ENCODE measurements at places on chromosomes 6 and 20.

DNA sequence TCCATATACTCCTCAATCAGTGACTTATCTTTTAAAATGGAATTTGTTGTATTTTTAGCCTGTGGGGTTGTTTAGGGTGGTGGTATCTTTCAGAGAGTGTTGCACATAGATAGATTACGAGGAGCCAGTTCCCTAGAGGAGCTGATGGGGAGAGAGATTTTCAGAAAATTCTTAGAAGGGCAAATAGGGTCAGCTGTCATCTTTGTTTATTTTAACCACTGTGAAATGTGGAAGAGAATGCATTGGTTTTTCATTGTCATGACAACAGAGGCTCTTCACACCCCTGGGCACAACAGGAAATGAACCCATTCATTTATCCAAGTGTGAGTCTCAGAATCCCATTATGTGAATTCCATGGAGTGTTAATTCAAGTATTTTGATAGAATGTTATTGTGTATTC, 188.4 kb downstream of the JARID2 start:
- DNase-seq: no peak

DNA sequence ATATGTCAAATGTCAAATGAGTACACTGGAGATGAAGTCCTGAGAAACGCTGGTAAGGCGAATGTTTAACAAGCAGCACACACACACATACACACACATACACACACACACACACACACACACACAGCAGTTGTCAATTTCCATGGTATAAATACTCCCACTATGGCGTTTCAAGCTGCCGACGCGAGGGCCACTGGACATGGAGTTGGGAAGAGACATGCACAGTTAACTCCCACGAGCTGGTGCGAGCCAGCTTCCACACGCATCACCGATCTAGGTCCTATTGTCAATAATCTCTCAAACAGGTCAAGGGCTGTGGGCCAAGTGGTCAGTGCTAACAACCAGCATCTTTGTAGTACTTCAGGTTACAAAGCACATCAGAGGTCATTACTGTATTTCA, 58.9 kb downstream of the TRERF1 start:
- DNase-seq: no peak

DNA sequence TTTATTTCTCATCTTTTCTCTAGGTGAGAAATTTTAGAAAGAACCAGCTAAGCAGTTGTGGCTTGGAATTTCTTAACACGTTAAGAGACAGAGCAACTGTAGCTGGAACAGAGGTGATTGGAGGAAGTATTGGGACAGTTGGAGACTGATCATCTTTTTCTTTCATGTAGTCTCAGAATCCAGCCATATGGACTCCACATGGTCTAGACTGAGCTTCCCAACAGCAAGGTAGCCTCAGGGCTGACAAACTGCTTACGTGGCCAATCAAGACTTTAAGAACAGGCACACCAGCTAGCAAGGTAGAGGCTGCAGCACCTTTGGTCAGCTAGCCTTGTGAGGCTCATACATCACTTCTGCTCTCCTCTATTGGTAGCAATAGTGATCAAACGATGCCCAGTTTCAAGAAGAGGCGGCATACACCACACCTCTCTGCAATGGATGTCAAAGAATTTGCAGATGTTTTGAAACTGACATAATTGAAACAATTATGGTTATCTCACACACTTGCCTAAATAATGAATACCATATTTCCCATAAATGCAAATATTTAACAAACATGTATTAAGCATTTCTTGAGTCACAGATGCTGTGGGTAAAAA, 590.5 kb upstream of the SLC35B3 start:
- no peak for DNase-seq

DNA sequence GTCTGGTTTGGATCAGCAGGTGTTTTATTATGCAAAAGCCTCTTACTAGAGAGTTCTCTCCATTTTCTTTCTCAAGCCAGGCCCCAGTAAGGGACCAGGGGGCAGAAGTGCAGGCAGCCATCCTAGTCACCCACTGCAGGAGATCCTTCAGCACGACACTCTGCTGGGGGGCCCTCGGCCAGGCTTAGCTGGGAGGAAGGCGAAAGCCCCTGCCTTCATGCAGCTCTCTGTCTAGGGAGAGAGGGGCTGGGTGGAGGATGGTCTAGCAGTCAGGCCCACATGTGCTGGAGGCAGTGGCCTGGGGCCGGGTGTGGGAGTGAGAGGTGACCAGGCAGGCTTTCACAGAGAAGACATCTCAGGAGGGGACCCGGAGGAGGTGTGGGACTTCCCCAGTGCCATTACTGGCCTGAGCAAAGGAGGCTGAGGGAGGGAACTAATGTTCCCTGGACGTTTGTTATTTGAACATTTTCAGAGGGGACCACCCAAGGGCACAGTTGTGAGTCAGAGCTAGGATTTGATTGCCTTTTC, 33.5 kb upstream of the VSTM2L start:
- DNase-seq: no peak

GRCh38 chr6:153662982-153663381, 376.1 kb upstream of the OPRM1 start:
- no peak for DNase-seq

GRCh38 chr6:26224940-26225847, 138.0 kb downstream of the HFE start:
- DNase-seq: peak; percentile 98

DNA sequence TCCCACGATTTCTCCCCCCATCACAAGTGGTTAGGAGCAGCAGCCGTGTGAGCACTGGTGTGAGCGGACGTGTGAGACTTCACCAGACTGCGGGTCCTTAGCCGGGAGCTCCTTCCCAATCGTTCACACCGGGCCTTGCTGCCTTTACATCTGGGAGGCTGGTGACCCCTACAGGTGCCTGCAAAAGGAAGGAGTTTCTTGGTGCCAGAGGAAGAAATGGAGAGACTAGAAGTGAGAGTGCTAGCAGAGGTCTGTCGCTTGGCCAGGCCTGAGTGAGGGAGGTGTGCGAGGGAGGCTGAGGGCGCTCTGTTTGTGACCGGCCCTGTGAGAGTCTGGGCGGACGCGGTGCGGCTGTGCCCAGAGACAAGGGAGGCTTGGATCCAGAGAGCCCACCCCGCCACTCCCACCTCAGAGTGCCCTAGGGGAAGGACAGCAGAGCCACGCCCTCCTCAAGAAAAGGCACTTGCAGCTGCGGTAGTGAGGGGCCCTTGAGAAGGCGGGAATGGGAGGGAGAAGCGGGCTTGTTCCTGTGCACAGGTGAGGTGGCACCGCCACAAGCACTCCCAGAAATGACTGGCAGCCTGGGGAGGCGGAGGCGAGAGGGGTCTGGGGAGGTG, 10.0 kb upstream of the ARMC2 start:
- DNase-seq: peak; percentile 66

DNA sequence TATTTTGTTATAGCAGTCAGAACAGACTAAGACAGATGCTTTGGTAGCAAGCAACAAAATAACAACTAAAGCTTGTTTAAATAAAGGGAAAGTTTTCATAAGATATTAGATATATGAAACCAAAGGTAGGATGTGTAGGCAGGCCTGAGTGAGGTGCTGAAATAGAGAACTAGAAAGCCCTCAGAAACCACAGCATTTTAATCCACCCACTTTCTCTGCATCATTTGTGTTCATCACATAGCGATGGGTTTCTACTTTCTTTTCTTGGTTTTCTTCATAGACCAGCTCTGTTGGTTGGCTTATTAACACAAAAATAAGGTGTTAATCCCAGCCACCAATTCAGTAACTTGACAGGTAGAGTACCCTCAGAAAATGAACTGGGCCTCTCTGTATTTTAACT, 58.6 kb downstream of the RPS12 start:
- DNase-seq: no peak

DNA sequence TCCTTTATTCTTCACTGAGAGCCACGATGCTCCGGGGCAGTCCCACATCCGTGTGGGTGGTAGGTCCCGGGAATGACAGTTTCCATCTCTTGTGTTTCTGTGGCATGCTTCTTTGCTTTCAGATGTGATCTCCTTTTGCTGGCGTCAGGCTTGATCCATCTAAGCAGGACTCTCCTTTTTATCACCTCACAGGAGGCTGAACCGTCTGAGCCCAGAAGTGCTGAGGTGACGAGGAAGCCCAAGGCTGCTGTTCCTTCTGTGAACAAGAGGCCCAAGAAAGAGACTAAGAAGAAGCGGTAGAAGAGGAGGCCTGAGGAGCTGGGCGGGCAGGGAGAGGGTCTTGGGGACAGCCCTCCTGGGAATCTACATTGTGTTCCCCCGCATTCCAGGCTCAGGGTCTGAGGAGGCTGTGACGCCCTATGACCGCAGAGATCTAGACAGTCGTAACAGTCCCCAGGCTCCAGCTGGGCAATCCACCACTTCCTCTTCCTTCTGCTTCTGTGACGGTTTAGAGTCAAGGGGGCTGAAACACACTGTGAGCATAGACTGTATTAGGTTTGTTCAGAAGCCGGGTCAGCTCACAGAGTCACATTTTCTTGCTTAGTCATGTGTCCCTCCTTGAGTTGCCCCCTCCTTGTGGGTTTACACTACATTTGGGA, 26.8 kb downstream of the MANBAL start:
- DNase-seq: no peak

GRCh38 chr6:73079978-73080377, 145.3 kb downstream of the KHDC1L start:
- DNase-seq: no peak

- no peak for DNase-seq
These were observed 18.6 kb upstream of the CST9L start for GRCh38 chr20:23586735-23587525.

GRCh38 chr6:6583836-6584235, 4.7 kb upstream of the LY86 start:
- DNase-seq: no peak

DNA sequence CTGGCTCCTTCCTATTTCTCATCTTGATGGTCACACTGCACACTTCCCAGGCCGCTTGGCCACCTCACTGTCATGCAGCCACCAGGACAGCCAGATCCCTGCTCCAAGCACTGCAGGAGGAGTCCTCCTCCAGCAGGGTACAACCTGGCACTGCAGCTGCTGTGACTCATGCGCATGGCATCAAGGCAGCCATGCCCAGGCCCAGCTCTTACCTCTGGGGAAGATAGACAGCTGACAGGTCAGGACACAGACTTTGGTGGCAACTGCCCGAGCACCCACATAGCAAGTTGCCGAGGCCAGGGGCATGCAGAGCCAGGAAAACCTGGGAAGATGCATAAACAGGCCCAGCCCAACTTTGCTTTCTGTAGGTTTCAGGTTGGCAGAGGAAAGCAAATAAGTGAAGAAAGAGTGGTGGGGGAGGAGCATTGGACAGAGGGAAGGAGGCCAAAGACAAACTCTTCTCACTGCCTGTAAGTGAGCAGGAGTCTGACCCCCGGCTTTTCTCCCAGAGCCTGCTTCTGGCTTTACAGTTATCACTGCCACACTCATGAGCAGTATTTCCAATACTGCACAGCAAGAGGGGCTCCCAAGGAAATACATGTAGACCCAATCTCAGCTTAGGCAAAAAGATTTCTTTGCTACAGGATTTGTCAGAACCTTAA, 38.8 kb downstream of the SLC22A3 start:
- DNase-seq: no peak

GRCh38 chr6:135166515-135166914, 14.6 kb upstream of the MYB start:
- DNase-seq: no peak

- peak; percentile 66 for DNase-seq
These were observed 723 bp upstream of the ARID1B start for GRCh38 chr6:156776470-156776839.

DNA sequence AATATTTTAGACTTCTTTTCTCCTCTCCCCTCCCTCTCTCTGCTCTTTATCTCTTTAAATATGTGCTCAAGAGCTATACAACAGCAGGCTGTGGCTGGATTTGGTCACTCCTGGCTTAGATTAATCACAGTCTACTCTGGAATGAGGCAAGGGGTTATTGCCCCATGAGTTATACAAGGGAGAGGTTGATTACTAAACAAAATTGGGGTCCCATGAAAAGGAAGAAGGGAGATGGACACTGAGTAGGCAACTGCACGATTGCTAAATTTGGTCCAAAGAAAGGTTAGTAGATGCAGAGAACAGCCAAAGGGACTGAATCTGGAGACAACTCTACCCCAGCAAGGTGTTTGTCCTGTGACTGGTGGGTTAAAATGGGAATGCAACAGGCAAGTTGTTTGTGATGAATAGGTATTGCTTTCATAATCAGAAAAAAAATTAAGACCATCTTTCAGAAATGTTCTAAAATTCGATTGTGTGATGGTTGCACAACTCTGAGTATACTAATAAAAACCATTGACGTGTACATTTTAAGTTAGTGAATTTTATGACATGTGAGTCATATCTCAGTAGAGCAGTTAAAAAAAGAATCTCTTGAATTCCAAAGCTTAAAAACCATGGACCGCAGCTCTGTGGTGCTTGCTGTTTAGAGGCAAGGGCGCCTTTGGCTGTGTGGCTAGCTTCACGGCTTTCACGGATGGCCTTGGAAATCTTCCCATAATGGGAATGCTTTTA, 57.1 kb downstream of the KIZ start:
- no peak for DNase-seq

GRCh38 chr20:35871259-35871771, 83.0 kb downstream of the SCAND1 start:
- DNase-seq: no peak

DNA sequence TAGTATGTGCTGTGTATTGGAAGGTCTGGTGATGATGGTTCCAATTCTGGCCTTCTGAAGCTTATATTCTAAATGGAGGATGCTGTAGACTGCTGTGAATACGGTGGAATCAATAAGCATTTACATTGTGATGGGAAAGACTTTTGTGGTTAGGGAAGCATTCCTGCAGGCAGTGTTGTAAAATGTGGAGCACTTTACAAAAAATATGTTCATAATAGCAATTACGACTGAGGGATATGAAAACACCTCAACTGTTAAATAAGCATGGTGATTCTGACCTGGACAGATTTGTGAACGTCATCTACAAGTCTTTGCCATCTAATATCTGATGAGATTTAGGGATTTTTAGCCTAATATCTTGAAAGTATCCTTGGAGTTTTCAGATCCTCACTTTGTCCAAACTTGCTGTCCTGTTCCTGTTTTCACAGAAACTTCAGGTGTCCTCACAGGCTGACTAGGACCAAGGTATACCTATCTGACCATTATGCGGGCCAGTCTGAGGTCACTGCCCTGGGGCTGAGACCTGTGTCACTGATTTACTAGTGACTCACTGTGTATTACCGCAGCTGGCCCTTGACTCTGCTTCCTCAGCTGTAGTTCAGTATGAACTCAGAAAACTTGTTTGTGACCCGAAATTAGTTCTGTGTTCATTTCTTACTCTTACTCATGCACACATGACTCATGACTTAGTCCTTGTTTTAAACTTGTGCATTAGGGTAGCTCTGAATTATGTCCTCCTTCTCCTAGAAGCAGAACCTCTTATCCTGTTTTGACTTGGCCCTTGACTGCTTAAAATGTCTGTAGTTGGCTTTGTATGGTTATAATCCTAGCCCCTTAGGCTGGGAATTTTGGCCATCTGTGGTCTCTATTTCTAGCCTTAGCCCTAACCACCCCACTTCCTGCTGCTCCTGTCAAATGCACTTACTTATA, 343.0 kb downstream of the CDKAL1 start:
- DNase-seq: no peak

All from brain (organoid and tissue), 16 donors.